ENCODE measurements at places on chromosomes 6 and 20.

DNA sequence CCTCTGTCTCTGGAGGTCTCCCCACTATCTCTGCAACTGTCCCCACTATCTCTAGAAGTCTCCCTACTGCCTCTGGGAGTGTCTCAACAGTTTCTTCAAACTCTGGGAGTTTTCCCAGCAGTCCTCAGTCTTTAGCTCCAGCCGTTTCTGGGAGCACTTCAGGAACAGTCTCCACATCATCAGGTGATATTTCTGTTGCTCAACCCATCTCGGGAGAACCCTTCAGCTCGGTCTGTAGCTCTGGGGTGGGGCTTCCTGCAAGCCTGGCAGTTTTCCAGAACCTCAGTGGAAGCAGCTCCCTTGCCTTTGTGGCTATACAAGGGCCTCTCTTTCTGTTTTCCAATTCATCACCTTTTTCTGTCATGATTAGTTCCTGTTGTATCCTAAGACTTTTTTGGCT, 3.0 kb upstream of the SFTA2 start:
- no peak for DNase-seq

DNA sequence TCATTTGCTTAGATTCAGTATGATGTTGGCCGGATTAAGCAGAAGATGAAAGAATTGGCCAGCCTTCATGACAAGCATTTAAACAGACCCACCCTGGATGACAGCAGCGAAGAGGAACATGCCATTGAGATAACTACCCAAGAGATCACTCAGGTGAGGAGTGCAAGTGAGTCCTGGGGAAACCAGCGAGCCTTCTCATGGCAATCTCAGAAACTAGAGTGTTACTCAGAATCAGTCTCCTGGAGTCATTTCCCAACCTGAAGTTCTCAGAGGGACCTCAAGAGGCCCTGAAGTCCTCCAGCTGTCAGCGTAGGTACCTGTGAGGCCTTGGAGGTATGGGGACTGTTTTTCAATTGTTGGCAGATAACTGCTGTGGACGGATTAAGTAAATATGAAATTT, 16.9 kb downstream of the STX16 start:
- no peak for DNase-seq

DNA sequence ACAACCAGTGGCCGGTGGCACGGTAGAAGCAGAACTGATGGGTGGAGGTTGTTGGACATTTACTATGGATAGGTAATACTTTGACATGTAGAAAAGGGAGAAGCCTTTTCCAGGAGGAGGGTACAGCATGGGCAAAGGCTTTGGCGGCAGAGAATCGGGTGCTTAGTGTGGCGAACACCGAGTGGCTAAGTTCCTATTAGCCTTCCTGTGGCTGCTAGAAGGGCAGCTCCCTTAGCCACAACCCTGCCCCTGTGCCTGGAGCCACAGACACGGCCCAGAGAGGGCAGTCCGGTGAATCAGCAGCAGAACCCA, 37.9 kb upstream of the TGM2 start:
- DNase-seq = no peak

GRCh38 chr20:61424628-61425420, 172.8 kb downstream of the CDH4 start:
- no peak for DNase-seq

GRCh38 chr20:60038400-60039008, 80.3 kb downstream of the CDH26 start:
- DNase-seq = no peak

- DNase-seq = no peak
Measured at GRCh38 chr6:30752157-30752927, 8.0 kb upstream of the IER3 start.

DNA sequence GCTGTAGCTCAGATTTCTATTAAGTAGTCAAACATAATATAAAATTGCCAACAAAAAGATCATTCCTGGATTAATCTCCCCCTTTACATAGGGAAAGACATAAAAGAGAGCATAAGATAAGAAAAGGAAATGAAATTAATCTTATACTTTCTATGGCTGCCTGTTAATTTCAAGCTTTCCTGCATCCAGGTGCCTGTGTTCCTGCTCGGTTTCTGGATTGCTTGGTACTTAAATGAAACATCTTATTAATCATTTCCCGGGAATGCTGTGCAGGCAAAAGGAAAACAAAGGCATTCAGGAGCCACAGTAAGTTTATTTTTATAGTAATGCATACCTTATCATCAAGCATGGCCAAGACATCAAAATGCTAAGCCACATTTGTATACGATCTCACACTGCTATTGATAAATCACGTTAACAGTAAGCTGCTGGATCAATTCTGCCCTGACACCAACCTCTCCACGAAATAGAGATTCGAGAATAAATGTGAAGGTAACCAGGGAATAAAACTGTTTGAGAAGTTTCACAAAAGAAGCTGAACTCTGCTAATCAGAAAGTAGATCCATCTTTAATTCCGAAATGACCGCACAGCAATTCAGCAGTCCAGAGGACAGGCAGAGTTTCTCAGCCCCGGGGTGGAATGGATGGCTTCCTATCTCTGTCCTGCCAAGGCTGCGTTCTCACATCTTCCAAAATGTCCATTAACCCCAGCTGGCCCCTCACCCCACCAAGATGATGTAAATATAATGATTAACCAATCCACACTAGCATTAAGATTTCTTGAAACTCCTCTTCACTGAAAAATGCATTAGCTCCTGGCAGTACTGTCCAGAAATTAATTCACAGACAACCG, 32.6 kb upstream of the APCDD1L start:
- no peak for DNase-seq

DNA sequence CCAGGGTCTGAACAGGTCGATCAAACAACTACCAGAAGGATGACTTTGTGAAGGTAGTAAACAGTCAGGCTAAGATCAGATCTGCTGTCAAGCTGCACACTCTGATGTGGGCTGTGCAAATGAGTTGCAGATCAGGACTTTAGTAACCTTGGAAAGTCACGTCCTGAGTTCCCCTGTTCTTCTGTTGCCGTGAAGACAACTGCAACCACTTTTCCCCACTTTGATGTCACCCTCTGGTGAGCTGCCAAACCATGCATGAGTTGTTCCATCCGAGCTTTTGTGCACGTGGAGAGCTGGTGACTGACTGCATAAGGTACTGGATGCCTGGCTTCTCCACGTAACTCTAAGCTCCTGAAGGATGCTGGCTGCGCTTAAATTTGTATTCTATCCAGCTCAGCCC, 111.0 kb downstream of the CD83 start:
- no peak for DNase-seq

- DNase-seq = no peak
Measured at GRCh38 chr6:158070513-158070912, 88.8 kb downstream of the SYNJ2 start.

DNA sequence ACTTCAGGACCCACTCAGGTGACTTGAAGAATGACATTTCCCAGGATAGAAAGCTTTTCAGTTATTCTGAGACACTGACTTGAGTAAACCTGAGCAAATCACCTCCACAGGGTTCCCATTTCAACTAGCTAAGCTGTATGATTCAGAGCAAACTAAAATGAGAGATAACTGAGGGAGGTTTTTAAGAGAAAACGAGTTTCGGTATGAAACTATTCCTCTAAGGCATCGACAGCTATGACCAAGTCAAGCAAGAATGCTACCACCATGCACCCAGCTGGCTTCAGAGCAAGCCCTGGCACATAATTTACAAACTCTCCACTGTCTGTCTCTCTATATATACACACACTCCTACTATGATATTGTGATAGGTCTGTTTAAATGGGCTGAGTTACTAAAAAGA, 75.4 kb downstream of the PERP start:
- no peak for DNase-seq

DNA sequence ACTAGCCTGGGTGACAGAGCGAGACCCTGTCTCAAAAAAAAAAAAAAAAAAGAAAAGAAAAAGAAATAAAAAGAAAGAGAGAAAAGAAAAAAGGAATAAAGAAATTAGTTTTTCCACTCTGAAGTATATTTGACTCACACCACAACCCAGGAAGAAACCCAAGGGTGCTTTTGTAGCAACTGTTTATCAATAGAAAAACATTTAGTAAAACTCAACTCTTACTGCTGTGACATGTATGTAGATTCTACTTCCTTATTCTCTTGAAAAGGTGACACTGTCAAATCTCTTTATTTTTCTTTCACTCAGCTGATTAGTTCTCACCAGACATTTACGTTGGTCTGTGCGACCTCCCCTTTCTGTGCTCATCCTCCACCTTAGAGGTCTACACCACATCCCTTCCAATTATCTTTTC, 99.9 kb upstream of the SHLD1 start:
- DNase-seq = no peak

- DNase-seq = no peak
Measured at GRCh38 chr20:43514648-43514999, 7.1 kb downstream of the L3MBTL1 start.

DNA sequence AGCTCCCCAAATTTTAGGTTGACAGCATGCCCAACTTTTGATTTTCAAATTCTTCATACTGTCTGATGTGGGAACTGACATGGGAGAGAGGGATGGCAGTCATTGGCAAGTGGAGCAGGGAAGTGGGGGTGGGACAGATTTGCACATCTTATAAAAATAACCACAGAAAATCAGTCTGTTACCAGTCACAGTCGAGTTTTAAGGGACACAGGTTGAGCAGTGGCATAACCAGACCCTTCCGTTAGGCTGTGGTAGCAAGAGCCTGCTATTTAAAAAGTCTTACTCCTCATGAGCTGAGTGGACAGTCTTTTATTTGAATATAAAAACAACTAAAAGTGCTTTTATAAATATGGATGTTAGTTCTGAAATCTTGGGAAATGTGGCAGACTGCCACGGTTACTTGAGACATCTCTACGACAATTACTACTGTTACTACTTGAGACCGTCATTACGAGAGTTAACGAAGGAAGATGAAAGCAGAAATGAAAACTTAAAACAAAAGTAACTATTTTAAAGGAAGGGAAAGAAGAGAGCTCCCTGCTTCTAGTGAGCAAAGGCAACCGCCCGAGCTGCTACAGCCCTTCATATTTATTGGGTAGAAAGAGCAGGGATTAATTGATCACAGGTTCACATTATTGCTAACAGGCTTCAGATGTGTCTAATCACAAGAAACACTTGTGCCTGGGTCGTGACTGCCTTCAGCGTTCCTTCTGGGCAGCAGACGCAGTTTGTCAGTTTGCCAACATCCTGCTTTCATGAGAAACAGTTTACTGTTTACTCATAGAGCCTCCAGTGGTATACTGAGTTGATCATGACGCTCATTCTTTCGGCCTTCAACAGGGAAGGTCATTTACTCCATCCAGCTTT, 71.3 kb downstream of the EFHC1 start:
- no peak for DNase-seq

- no peak for DNase-seq
Measured at GRCh38 chr6:24957199-24957598, 21.4 kb upstream of the RIPOR2 start.

DNA sequence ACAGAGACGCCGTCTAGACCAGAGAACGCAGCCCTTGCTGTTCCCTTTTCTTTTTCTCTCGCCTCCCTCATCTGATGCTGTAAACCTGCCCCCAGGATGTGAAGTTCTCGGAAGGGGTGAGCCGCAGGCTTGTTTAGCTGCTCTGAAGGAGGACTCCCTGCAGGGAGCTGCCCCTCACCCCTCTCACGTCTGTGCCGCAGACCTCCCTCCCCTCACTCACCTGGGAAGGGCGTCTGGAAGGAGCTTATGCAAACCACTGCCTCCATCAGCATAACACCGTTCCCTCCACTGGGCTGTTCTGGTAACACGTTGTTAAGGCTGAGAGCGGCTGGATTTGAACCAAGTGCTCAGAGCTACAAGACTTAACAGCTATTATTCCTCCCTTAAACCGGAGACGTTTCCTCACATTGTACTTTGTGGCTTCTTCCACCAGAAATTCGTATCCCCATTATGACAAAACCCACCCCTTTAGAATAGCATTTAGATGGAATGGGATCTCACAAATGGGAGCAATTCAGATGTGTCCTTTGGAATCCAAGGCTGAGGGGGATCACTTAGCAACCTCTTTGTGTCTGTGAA, 99.8 kb downstream of the SMOC2 start:
- no peak for DNase-seq

GRCh38 chr6:109373762-109374161, 8.5 kb downstream of the CD164 start:
- peak; percentile 44 for DNase-seq

GRCh38 chr6:113291751-113292445, 565.2 kb upstream of the MARCKS start:
- DNase-seq = no peak

- DNase-seq = no peak
Measured at GRCh38 chr6:146027586-146028251, 1.1 kb upstream of the GRM1 start.

- DNase-seq = no peak
Measured at GRCh38 chr6:8219352-8219943, 117.1 kb upstream of the EEF1E1 start.

DNA sequence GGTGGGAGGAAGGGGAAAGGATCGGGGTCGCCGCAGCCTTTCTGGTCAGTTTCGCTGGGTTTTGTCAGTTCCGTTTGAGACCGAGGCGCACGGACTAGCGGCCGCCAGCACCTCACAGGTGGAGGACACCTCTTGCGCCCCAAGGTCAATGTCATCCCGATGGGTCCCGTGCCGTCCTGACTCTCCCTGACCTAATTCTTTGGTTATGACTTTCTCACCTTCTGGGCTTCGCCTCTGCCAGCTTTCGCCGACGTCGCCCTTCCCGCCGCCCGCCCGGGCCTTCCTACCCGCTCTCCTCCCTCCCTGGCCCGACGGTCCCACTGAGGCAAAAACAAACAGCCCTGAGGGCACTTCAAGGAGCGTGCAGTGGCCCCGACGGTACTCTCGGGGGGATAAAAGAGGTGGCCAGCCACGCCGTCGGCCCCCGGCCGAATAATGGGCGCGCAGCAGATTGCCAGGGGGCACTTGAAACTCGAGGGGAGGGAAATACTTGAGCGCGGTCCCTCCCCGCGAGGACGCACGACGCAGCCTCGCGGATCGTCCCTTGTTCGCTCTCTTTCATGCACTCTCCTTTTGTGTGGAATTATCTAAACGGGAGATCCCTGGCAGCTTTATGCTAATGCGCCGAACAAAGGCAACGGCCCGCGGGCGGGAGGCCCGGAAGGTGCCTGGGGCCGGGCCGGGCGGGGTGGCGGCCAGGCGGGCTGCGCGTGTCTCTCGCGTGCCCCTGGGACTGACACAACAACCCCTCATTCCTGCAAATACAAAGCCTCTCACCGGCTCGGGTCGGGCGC, 3.9 kb upstream of the INSM1 start:
- DNase-seq = no peak

DNA sequence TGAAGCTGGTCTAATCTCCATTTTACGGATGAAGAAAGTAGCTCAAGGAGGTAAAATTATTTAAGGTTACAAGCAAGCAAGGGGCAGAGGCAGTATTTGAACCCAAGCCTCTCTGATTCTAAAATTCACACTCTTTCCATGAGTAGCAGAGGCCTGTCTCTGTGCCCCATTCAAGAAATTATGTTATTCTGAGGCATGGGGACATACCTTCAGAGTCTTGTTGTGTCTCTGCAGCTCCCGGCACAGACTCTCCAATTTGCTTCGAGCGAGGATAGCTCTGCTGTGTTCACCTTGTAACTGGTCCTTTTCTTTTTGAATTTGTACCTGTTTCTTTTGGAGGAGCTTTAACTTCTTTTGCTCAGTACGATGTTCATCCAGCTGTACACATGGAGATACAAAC, 21.5 kb downstream of the TXLNB start:
- no peak for DNase-seq

GRCh38 chr20:11173916-11174315, 500.1 kb upstream of the JAG1 start:
- DNase-seq = no peak
